ENCODE measurements at places on chromosomes 4 and X.

- no peak for DNase-seq
Observed at GRCh38 chr4:54581807-54582206, 76.0 kb upstream of the KIT start.

- DNase-seq = no peak
Observed at GRCh38 chr4:8229331-8229975, 30.4 kb downstream of the SH3TC1 start.

- no peak for DNase-seq
Observed at GRCh38 chr4:48620831-48621230, 130.8 kb downstream of the ZAR1 start.

DNA sequence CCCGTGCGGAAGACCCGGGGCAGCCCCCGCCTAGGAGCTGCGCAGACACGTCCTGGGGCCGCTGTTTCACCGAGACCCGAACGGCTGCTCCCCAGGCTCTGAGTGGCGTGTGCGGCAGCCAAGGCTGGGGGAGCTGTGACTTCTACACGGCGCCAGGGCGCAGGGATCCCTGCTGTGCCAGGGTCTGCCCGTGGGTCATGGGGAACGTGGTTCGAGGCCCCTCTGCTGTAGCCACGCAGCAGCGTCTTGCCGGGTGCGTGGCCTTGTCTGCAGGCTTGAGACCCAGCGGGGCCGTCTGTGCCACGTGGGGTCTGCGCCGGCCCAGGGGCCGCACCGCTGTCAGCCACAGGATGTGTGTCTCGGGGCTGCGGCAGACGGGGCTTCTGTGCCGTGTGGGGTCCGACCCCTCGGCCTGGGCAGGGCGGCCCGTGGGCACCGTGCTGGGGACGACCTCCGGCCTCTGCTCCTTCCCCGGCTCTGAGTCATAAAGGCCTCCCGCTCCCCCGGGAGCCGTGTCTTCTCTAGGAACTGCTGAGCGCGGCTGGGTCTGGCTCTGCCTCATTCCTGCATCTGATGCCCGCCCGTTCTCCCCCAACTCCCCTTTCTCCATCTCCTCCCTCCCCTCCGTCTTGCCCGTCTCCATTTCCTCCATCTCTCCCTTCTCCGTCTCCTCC, 12.7 kb upstream of the GTPBP6 start:
- peak; percentile 12 for DNase-seq

DNA sequence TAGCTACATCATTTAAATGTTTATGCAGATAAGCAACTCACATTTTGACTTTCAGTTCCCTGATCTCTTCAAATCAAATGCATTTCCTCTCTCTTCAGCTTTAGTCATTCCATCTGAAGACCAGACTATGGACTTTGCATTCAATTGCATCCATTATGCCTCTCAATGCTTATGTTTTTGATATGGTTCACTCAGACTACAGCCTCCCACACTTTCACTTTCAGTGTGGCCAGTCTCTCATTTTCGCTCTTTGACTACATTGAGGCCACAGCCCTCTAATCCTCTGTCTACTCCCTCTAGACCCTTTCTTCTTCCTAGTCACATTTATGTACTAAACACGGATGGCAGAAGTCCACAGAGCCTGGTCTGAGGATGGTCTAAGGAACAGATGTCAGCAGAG, 24.5 kb upstream of the VEGFC start:
- no peak for DNase-seq

DNA sequence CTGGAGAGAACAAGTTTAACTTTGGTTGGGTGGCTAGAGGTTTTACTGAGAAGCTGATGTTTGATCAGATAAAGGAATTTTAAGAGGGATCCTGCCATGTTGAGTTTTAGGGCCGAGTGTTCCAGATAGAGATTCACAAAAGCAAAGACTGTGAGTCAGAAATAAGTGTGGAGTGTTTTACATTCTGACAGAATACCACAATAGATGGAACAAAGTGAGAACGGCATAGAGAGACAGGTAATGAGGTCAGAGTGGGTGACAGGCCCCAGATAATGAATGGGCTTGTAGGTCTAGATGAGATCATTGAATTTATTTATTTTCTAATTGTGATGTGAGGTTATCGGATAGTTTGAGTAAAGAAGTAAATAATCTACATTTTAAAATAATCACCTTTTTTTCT, 502.6 kb downstream of the EPHA5 start:
- no peak for DNase-seq

DNA sequence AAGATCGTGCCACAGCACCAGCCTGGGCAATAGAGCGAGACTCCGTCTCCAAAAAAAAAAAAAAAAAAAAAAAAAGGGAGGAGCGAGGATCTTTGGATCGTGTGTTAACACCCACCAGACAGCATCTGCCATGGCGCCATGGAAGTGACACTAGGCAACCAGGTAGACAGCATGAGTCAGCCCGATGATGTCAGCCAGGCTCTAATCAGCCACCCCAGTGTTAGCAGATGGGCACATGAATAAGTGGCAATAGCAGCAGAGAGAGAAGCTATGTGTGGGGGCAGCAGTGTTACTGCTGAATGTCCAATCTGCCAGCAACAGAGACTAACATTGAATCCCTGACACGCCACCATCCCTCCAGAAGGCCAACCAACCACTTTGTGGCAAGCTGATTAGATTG, 6.6 kb downstream of the SYN1 start:
- DNase-seq = peak; percentile 25

GRCh38 chr4:78543424-78544125, 8.0 kb upstream of the ANXA3 start:
- DNase-seq = no peak

- no peak for DNase-seq
Observed at GRCh38 chr4:68951078-68951805, at the start of gene UGT2A3. Gene UGT2A3 (minus strand): TSS chr4:68951804. CDS start chr4:68951760, 44 bp downstream.

GRCh38 chrX:119492463-119492862, 24.2 kb downstream of the SLC25A5 start:
- no peak for DNase-seq

DNA sequence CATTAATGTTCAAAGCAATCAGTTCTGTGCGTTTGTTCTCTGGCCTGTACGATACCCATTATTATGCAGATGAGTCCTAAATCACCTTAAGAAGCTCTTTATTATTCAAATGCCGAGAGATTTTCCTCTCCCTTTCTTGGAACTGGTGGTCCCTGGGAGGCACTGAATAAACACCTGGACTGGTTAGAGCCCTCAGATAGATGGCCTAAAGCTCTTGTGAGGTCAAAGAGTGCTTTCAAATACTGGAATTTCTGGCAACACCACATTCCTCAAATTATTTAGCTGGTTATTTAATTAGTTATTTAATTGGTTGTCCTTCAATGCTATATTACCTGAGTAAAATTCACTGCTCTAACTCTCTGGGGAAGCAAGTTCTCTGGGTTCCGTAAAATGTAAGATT, 3.0 kb downstream of the ARHGEF38 start:
- no peak for DNase-seq

DNA sequence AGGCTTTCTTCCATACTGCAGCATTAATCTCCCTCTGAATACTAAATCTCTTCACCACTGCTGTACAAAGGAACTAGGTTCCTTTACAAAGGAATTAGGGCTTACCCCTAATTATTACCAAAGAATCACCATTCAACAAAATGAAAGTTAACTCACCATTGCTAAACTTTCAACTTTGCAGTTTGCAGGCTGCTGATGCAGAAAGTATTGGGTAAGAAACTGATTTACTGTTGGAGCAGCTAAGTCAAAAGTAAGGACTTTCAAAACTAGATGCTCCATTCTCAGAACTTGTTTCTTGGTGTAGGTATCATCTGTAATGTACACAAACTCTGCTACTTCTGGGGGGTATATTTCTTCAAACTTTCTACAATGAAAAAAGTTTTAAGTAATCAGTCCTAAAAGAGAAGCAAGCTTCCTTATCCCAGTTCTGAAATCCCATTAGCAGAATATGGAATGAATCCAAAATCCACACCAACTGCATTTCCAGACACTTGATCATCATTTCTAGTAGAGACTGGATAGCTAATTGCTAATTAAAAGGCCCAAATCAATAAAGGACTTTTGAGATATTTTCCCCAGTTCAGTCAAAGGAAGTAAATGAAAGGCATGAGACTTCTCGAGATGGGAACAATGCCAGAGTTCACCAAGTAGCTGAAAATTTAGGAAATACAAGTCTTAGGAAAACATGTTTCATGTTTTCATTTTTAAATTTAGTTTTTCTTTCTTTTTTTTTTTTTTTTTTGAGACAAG, 4.3 kb downstream of the CCNA2 start:
- DNase-seq = no peak

- no peak for DNase-seq
Observed at GRCh38 chr4:16573739-16574138, 324.7 kb downstream of the LDB2 start.

DNA sequence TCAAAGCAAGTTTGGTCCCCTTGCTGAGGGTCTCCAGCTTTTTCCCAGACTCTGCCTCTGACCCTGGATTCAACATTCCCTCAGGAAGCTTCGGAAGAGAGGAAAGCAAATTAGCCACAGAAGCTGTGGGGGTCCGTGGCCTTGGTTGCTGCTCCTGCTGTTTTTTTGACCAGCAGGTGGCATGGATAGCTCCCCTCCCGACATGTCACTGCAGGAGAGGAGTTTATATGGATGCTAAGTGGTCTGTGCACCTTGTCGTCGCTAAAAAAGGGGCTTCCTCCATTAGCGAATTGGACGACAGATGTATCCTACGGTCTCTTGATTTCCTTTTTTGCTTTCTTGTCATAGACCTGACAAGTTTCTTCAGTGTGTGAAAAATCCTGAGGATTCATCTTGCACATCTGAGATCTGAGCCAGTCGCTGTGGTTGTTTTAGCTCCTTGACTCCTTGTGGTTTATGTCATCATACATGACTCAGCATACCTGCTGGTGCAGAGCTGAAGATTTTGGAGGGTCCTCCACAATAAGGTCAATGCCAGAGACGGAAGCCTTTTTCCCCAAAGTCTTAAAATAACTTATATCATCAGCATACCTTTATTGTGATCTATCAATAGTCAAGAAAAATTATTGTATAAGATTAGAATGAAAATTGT, 70.2 kb downstream of the CD38 start:
- no peak for DNase-seq

DNA sequence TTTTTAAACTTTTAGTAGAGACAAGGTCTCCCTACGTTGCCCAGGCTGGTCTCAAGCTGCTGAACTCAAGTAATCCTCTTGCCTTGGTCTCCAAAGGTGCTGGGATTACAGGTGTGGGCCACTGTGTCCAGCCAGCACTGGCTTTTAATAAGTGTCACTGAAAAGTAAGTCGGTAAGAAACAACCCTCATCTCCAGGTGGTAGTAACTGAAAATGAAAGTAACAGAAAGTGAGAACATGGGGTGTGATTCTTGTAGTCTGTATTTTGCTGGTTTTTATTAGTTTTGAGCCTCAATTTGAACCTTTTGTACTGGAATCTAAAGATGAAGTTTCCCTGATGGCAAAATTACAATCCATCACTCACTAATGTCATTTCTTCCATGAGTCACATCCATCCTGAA, 238.1 kb upstream of the AGA start:
- no peak for DNase-seq

GRCh38 chr4:20249333-20249732, 2.4 kb upstream of the SLIT2 start:
- no peak for DNase-seq

DNA sequence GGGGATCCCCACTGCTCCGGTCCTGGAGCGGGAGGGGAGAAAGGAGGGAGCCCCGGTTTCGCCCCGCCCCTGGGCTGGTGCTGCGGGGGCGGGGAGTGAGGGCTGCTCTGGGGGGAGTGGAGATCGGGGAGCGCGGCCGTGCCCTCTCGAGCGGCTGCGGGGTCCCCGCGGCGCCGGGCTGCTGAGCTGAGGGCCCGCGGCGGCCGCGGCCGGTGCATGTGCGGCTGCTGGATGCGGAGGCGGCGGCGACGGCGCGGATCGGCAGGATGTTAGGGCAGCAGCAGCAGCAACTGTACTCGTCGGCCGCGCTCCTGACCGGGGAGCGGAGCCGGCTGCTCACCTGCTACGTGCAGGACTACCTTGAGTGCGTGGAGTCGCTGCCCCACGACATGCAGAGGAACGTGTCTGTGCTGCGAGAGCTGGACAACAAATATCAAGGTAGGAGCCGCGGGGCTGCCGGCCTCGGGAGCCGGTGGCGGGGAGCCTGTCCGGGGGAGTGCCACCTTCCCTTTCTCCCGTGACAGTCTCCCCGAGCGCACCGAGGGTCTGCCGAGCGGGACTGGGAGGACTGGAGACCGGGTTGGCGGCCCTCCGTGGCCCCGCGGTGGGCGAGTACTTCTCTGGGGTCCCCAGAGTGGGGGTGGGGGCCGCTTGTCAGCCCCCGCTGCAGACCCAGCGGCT, at the start of gene ING2:
ING2 (plus strand) TSS at position 129 of the 681 bp plus-strand sequence; CDS start at position 267, 138 bp downstream.
- DNase-seq = peak; percentile 90

DNA sequence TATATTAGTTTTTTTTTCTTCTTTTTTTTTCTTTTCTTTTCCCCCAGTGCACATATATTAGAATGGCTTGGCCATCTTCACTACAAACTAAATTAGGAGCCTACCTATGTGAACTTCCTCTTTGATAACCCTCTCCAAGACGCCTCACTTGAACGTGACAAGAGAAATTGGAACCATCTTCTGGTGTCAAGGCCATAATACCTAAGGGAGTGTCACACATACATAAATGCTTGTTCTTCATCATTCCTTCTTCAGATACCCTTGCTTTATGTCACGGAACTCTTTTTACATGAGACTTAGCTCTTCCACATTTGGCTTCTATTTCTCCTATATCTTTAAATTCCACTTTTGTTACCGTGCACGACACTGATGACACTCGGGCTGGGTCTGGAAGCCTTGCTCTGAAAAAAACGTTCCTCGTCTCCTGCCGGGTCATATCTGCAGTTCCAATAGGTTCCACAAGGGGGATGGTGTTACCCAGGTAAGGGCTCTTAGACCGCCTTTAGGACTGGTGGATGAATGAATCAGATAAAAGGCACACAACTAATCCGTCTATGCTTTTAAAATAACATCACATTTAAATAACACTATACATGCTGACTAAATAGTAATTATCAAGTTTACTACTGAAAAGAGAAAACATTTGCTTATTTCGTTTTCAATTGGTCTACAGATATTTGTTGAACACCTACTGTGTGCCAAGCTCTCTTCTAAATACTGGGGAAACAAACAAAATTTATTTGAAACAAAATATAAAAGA, 19.9 kb downstream of the DGAT2L6 start:
- peak; percentile 79 for DNase-seq

GRCh38 chr4:174086829-174087799, 196.4 kb downstream of the FBXO8 start:
- DNase-seq = no peak

DNA sequence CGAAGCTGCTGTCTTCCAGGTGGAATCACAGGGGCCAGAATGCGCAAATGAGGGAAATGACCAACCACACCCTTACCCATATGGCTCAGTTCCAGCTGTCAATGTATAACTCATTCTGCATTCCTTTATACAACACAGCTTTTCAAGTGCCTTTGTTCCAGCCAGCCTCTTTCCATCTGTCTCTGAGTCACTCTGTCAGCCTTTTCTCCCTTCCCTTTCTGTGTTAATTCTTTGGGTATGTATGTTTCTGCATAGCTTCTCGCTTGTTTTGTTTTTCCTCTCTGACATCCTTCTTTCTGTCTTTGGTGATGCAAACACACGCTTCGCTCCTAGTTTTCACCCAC, 54.5 kb downstream of the RS1 start:
- no peak for DNase-seq

- no peak for DNase-seq
Observed at GRCh38 chrX:120293015-120293414, 18.2 kb downstream of the TMEM255A start.

- DNase-seq = no peak
Observed at GRCh38 chr4:126627255-126627654, 1005.5 kb upstream of the INTU start.

Data from hematopoietic multipotent progenitor cell treated with erythropoietin and hydrocortisone succinate and interleukin-3 and kit ligand, for 6 days (in vitro differentiated cells).